ENCODE measurements at places on chromosomes 16 and 17.

DNA sequence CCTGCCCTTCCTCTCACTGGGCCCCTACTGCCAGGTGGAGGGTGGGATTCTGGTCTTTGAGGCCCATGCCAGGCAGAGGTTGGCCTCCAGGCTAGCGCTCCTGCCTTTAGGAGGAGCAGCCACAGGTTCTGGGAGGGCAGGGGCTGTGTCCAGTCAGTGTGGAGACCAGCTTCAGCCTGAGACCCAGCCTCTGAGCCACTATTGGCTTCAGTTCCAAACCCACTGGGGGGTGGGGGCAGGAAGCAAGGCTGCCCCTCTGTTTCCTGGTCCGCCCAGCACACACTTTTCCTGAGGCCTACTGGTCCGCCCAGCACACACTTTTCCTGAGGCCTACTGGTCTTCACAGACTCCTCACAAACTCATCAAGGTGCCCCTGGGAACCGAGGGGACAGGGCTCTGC is 16.4 kb downstream of the SLC5A10 start:
- DNase-seq, result no peak

DNA sequence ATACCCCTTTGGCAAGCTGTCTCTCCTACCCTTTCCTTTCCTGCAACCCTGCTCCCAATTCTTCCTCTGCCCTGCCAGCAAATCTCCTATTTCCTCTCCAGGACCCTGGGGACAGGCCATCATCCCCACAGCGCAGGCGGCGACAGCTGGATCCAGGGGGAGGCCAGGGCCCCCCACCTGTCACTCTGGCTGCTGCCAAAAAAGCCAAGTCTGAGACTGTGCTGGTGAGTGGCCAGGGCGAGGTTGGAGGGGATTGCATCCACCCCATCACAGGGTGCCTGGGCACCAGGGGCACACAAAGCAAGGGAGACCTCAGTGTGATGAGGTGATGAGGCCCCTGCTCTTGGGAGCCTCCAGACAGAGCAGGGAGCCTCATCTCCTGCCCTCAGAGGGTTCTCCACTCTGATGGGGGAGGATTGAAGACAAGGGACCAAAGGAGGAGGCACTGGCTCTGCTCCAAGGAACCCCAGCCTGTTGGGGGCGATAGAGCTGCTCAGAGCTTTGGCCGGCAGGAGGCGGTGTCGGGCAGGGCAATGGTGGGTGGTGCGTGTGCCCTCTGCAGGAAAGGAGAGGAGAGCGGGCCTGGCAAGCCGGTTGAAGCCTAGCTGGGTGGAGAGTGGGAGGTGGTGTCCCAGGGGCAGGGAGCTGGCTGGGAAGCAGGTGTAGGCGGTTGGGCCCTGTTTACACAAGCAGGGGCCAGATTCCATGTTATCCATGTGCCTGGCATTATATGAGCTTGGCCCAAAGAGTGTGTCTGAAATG is 15.6 kb upstream of the PDK2 start:
- no peak for DNase-seq

DNA sequence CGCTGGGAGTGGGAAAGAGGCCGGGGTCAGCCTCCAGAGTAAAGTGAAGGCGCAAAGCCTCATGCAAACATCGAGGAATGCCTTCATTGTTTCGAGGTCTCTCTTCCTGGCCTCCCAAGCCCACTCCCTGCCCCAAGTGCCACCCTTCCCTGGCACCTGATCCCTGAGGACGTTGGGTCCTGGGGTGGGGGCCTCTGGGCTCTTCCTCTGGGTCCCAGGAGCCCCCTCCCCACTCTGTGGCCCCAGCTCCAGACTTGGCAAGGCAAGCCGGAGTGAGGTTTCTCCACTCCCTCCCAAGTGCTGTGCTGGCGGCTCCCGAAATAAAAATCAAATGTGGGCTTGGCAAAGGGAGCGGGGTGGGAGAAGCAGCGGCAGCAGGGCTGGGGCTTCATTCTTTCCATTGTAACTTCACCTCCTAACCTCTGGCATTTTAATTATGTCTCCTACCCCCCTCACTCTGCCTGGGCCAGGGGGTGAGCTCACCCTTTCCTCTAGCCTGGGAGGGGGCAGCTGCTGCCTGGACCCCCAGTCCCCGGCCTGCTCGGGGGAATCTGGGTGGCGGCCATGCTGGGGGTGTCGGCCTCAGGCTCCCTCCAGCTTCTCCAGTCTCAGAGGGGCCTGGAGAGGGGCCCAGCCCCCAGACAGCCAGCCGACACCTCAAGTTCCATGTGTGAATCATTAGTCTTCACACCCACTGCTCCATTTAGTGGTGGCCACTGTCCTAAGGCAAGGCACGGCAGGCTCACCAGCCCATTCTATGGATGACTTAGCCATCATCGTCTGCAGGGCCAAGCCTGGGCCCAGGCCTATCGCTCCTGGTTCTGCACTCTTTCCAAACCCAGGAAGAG is 14.6 kb upstream of the TMEM92 start:
- no peak for DNase-seq

GRCh38 chr16:53844804-53845203 is 140.8 kb downstream of the FTO start:
- no peak for DNase-seq

DNA sequence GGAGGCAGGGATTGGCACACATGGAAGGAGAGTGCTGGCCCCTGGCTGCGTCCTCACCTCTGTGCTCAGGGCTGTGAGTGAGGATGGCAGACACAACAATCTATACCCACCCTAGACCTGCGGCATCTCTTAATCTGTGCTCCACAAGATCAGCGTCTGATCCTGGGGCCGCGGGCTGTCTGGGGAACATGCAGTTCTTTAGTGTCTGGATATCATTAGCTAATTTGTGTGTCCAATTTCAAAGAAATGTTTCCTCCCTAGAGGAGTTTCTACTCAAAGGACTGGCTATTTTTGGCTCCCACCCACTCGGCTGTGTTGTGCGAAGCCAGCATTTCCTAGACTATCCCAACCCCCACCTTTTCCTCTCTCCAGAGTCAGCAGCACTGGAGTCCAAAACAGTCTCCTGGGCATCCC is 93.8 kb downstream of the GRIN2A start:
- DNase-seq, result no peak

DNA sequence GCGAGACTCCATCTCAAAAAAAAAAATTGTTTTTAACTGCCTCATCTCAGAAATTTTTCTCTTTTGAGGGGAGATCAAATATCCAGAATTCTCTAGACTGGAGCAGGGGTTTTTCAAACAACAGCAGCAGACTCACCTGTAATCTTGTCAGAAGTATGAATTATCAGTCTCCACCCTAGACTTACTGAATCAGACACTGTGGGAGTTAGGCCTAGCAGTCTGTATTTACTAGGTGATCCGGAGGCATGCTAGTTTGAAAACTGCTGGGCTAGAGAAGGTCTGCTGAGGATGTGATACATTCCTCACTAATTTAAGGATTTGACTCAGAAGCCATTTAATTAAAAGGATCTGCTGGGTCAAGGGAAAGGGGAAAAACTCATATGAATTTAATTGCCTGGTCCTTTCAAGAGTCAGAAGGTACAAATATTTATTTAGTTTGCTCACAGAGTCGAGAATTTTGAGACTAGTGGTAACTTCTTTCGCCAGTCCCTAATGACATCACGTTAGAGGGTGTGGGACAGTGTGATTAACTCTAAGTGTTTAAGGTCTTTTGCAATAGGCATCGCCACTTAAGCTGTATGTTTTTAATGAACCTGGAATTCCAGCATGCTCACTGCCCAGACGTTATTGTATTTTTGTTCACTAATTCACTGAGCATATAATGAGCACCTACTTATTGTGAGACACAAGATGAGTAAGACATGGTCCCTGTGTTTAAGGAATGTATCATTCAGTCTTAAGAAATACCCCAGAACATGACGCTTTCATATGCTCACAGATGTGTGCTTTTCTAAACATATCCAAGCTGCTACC is 14.2 kb downstream of the ATP6V0A1 start:
- DNase-seq, result peak; percentile 70

DNA sequence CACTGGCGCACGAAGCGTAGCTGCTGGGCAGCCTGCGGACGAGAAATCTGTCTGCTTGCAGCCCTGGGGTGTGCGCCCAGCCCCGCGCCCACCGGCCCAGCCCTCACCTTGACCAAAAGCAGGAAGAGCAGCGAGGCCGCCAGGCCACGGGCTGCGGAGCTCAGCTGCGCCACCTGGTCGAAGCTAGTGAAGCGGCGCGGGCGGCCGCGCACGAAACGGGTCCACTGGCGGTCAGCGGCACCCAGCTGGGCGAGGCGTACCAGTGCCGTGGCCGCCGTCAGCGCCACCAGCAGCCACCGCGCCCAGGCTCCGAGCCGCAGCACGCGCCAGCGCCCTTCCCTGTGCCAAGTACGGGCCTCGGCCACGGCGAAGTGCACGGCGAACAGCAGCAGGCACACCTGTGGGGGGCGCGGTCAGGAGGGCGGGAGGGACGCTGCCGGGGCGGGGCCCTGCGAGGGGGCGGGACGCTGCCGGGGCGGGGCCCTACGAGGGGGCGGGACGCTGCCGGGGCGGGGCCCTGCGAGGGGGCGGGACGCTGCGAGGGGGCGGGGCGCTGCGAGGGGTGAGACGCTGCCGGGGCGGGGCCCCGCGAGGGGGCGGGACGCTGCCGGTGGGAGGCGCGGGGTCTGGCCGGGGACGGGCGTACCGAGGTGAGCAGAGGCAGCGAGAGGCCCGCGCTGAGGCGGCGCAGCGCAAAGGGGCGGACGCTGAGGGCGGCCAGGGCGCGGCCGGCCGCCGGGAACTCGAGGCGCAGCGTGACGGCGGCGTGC is 43.2 kb downstream of the TSC2 start:
- DNase-seq, result no peak

DNA sequence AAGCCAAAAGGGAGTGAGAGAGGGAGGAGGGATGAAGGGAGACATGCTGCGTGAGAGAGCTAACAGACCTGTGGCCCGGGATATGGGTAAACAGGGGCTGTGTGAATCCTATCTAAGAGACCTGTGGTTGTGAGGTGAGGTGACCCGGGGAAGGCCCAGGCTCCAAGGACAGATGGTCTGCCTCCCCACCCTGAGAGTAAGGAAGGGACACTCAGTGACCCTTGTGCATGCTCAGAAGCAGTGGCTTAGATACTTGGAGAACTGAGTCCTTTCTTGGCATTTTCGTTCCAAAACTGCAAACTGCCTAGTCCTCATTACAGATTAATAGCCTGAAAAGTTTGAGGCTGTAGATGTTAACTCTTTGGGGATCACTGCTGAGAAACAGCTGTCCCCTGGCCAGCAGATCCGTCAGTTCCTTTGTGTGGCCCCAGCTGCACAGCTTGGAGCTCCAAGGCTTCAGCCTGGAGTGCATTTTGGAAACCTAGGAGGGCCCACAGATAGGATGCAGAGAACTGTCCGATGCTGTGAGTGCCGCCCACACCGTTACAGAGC is 121.6 kb downstream of the SMG6 start:
- DNase-seq, result no peak

DNA sequence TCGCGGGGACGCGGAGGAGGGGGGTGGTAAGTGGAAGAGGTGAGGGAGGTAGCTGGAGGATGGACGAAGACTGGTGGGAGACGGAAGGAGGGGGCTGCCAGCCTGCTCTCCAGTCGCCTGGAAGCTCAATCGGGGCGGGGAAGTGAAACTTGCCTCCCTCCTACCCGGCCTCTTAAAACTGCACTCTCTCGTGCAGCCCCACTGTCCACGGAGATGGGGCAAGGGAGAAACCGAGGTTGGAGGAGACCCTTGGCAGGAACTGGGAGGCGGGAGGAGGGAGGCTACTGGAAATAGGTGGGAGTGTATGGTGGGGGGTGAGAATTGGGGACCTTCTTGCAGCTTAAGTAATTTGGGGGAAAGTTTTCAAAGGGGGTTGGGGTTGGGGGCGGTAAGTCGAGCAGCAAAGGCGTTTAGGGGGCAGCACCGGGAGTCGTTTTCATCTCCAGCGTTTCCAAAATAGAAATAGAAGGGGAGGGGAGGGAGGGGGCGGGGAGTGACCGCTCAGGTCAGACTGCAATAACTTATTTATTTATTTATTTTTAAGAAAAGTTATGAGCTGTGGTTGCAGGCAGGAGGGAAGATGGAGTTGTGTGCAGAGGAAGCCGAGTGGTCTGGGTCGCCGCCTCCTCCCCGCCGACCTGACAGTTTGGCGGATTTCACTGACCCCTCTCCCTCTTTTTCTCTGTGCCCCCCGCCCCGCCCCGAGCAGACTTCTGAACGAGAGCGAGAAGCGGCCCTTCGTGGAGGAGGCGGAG is 1.4 kb downstream of the SOX9 start:
- DNase-seq, result no peak

DNA sequence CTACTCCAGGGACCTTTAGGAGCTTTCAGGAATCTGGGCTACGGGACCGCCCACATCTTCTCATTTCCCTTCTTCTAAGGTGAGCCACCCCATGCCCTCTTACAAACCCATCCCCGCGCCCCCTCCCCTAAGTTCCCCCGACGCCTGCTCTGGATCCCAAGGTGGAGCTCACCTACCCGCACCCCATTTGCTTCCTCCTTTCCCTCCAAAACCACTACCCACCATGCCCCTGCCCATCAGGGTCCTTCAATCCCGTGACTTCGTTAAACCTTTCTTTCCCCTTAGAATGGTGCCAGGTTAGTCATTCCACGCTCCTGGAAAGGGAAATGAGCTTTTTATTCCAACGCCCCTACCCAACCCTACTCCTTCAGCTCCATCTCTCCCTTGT is 326 bp upstream of the MTMR4 start:
- no peak for DNase-seq

- no peak for DNase-seq
Observed at GRCh38 chr16:50610331-50611262, 62.4 kb downstream of the NKD1 start.

DNA sequence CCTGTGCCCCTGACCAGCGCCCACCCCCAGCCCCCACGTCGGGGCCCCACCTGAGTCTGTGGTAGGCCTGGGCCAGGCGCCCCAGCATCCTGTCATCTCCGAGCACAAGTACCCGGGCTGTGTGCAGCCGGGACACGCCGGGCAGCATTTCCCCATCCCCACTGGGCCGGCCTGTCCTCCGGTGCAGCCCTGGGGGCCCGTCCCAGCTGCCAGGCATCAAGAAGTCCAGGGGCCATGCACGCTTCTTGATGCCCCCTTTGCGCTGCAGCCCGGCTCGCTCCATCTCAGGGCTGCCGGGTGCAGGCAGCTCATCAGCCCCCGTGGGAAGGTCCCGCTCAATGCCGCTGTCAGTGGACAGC is 29.3 kb upstream of the MFSD6L start:
- DNase-seq, result no peak

GRCh38 chr17:37720989-37721388 is 23.9 kb downstream of the HNF1B start:
- DNase-seq, result no peak

DNA sequence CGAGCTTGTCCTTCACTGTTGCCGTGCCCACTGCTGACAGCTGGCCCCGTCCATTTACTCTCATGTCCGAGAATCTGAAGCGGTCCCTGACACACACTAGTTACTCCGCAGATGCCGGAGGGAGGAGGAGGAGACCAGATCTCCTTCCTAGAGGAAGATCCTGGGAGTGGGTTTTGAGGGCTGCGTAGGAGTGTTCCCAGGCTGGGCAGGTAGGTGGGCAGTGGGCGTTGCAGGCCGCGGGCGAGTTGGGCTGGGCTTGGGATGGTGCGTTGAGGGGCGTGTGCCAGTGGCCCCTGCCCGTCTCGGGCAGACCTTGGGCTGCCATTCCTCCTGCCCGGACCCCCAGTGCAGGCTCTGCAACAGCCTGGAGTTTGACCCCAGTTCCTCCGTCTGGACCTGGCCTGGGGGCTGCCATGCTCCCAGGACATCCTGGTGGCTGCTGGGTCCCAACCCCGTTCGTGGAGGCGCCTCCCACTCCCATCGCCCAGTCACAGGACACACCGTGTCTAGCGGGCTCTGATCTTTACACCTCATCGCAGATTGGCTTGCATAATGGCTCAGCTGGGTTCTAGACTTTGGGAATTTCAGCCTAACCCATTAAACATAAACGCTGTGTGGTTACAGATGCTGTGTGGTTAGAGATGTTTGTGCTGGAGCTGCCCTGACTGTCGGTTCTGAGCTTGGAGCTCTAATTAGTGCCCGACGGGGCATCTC is 22.8 kb downstream of the CACNA1H start:
- peak; percentile 7 for DNase-seq

GRCh38 chr16:64657316-64658011 is 464.4 kb downstream of the CDH11 start:
- no peak for DNase-seq
